ENCODE measurements at places on chromosomes 7 and 10.

- no peak for DNase-seq
These were observed 8.8 kb downstream of the CCDC136 start for GRCh38 chr7:128800567-128800966.

GRCh38 chr7:131231381-131232220 lies 96.1 kb upstream of the MKLN1 start:
- DNase-seq, result peak; percentile 42

DNA sequence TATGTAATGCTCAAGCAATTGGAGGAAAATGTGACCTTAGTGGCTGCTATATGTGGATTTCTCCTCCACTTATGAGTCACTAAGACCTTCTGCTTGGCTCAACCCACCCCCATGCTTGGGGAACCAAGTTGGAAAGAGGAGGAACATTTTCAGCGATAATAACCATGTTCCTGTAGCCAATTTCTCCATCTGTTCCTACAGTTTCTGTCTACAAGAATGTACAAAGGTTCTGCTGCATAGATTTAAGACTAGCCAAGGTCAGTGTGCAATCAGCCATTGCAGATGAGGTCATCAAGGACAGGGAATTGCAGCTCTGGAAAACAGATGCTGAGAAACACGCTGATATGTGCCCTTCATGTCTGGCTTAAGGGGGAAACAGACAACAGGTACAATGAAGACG lies 5.6 kb upstream of the NRCAM start:
- no peak for DNase-seq

DNA sequence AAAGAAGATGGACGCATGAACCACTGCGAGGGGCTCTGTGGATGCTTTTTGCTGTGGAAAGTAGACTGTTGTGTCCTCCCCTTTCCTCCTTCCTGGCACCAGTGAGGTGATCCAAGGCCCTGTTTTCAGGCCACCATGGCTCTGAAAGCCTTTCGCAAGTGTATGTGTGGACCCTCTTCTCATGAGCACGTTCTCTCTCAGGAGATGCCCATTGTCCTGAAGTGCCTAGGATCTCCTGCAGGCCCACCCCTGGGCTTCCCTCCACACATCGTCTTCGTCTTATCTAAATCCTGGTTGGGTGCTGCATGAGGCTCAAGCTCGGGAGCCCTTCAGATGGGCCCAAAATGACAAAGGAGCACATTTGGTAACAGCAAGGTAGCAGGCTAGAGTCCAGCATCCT lies 188.2 kb downstream of the PTPN20 start:
- DNase-seq, result no peak

GRCh38 chr7:49425277-49425818 lies 348.1 kb upstream of the VWC2 start:
- DNase-seq, result no peak

- peak; percentile 9 for DNase-seq
These were observed 75.7 kb downstream of the LYZL2 start for GRCh38 chr10:30553626-30554439.

DNA sequence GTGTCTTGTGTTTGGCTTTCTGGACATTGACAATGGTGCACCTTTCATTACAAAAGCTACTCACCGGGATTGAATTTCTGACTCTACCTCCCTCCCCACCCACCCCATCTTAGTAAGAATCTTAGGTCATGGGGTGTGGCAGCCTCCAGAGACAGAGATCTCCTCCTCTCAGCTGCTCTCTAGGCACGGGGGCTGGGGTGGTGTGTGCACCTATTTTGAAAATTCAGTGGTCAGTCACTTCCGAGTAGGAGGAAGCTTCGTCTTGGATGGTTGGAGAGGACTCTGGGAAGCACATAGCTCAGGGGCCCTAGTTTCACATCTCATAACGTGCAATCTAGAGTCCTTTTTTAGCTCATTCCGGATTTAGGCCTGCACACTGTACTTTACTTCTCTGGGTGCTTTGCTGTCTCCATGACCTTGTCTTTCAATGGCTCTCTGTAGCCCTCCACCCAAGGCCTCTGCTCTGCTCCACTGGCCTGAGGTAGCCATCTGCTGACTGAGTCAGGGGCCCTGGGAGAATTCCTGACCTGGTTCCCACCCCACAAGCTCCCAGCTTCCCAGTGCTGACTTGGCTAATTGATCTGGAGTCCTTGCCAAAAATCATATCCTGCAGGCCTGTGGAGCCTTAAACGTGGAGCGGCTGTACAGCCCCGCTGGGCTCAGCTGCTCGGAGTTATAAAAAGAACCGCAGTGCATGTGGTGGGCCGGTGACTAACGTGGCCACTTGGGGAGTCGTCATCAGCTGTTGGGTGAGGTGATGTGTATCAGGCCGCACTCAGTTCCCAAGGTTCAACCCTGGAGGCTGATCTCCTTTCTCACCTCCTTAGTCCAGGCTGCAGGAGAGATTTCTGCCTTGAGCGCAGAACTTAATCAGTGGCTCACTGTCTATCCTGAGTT lies 19.3 kb upstream of the ADAMTS14 start:
- no peak for DNase-seq

DNA sequence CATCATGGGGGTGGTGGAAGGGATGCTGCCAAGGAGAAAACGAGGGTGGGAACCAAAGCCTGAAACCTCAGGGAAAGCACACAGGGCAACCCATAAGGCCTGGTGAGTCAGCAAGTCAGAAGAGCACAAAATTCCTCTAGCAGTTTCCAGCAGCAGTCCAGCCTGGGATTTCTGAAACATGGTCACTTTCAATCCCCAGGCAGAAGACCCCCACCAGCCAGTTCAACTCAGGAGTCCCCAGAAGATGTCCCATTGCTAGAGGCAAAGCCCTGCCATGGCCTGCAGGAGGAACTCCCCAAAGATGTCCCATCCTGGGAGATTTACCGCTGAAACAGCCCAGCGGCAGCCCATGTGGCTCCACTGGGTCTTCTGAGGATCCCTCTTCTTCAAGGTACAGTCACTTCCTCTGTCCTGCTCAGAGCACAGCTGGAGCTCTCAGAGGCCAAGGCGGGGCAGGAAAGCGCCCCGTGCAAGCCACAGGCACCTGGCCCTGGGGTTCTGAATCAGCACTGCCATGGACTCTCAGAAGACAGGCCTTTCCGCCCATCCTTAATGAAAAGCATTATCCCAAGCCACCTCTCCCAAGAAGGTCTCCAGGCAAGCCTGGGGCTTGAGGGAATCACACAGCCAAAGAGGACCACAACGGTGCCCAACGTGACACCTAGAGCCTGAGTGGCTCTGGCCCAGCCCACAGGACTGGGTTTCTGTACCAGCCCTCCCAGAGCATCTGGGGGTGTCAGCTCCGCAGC lies 196.9 kb downstream of the GRID1 start:
- no peak for DNase-seq

DNA sequence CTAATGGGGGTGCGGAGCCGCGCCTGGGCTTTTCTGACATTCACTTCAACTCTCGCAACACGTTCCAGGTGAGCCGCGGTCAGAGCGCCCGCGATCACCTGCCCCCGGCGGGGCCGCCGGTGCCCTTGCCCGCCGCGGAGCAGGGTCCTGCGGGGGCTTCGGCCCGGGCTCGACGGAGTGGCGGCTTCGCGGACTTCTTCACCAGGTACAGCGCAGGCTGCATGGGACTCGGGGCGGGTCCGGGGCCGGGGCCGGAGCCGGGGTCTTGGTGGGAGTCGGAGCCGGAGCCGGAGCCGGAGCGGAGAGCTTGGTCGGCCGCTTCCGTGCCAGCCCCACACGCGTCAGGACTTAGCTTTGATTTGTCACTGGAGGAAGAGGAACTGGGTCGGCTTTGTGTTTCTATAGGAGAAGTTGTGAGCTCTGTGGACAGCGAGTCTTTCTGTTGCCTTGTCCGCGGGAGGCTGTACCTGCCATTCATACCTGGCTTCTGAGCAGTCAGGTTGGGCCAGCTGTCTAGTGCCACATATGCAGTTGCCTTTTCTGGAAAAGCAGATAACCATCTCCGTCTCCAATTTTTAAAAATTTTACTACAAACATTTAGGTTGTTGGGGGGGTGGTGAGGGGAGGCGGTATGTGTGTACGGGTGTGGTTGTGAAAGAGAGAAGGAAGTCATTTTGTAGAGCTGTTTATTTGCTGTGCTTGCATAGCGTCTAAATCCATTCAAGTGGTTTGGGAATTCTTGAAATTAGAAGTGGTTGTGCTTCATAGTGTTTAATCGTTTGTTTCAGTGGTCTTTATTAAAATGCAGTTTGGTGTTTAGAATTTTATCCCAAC lies 1.3 kb downstream of the TBC1D12 start:
- peak; percentile 62 for DNase-seq

DNA sequence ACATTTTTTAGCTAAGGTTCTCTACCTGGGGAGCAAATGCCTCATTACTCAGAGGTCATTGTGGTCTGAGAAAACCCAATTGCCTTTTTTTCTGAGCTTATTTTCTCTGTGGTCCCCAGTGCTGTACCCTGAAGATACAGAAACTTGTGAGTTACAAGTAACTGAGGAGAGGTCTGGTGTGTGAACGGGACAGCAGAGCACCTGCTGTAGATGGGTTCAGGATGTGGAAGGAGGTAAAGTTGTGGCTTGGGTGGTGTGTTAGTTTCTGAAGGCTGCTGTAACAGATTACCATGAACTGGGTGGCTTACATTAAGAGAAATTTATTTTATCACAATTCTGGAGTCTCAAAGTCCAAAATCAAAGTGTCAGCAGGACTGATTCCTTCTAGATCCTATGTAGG lies 449.1 kb upstream of the NRP1 start:
- DNase-seq, result no peak

DNA sequence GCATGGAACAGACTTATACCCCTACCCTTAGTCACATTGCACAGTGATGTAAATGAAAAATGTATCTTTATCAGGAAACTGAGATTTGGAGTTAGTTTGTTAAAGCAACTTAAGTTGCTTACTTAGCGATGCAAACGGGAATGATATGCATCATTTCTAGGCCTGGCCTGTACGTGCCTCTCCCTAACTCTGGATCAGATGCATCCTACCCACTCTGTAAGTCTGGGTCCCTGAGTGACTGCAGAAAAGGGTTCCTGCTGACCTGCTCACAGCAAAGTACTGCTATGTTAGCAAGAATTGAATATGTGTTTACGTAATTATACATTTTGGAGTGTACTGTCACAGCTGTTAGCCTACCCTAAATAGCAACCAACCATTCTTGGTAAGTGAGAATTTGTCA lies 30.7 kb upstream of the PRTFDC1 start:
- no peak for DNase-seq

DNA sequence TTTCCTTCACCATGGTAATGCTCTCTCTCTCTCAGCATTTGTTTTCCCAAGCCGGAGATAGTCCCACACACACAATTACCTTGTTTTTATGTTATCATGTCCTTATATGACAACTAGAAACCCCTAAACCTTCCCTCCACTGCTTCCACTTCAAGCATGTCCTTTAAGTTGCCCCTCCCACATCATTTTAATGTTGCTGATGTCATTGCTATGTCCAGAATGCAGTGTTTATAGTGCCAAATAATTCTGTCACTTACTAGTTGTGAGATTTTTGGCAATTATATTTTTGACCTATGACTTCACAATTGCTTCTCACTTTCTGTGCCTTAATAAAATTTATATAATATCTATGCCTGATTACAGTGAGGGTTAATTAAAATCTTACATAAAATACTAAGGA lies 645.9 kb downstream of the XPNPEP1 start:
- DNase-seq, result no peak

GRCh38 chr7:156969972-156970420 lies 20.5 kb downstream of the NOM1 start:
- no peak for DNase-seq

GRCh38 chr7:135300913-135301765 lies 67.5 kb downstream of the STRA8 start:
- DNase-seq, result no peak

GRCh38 chr10:75137533-75138438 lies 26.3 kb downstream of the SAMD8 start:
- DNase-seq, result no peak

GRCh38 chr10:28587970-28588290 lies 55.0 kb downstream of the WAC start:
- peak; percentile 32 for DNase-seq

DNA sequence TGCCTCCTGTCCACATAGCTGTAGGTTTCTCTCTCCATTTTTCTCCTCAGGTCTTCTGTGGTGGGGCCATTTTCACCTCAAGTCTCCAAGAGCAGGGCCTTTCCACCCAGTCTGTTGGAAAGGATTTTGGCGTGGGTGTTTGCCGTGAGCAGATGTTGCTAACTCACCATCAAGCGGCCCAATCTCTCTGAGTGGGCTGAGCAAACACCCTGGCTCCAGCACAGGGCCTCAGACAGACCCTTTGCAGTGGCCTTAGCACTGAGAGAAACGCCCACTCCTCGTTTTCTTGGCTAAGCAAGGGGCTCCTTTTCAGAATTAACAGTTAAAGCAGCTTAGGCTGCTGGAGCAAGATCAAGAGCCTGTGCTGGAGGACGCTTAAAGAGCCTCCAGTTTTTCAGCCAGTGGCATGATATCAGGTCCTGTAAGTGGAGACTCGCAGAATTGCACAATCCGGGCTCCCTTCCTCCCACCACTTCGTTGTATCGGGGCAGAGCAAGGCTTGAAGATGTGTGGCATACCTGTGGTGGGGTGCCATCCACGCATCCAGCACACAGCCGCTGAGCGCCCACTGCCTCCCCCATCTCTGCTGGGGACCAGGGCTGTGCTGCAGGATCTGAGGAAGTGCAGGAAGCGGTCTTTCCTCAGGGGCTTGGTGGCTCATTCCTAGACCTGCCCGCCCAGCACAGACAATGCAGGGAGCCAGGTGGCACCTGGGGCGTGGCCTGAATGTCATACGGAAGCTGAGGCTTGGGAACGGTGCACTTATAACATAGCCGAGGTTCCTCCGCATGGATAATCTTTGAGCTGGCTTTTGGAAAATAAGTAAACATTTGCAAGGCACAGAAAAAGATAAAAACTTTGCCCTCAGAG lies 142.7 kb downstream of the ADARB2 start:
- DNase-seq, result no peak

DNA sequence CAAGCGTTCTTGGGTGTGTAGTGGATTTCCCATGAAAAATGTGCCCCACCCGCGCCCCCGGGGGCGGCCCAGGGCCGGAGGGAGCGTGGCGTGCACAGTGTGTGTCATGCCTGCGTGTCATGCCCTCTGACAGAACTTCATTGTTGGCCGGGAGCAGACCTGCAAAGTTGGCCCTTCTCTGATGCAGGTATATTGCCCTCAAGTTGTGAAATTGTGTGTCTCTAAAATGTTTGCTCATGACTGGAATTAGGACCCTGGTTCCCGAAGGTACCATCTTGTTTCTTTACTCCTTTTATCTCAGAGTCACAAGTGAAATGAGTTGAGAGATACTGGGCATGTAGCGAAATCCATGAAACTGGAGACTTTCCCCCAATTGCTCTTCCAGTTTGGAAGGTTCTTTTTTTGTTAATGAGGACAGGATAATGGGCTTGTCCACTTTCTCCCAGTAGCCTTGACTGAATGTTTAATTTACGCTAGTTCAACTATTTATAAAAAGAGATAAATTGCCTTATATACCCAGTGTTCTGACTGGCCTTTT lies 26.2 kb downstream of the ADK start:
- DNase-seq, result peak; percentile 43

DNA sequence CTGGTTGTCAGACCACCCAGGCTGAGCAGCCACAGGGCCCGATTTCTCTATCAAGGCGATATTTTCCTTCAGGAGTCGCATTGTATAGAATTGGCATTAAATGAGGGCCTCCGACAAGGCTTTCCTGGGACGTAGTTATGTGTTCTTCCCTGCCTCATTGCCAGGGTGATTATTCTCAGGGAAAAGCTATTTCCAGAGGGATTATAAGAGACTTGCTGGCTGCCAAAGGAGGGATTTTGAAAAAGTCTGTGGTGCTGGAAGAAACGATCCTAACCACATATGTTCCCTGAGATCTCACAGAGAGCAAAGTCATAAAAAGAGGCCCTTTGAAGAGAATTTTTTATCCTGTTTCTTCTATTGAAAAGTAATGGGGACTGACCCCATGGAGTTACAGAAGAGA lies 27.7 kb upstream of the SDHAF3 start:
- DNase-seq, result no peak

All from globus pallidus (tissue), 1 donor.